ENCODE measurements at places on chromosomes 2 and 18. TPM values are rescaled to one million over a fixed set of nuclear protein-coding genes. Genes with fewer than 3 reads are reported as not detected.
A peak's percentile ranks its signal among the peaks of the same experiment; 100 is the strongest.

Gene ALPG
- polyA plus RNA-seq = not detected

Gene ADD2
- 4.0 TPM for polyA plus RNA-seq

Gene NIFK
- 64.4 TPM for polyA plus RNA-seq

Gene GREB1
- 2.6 TPM for polyA plus RNA-seq

DNA sequence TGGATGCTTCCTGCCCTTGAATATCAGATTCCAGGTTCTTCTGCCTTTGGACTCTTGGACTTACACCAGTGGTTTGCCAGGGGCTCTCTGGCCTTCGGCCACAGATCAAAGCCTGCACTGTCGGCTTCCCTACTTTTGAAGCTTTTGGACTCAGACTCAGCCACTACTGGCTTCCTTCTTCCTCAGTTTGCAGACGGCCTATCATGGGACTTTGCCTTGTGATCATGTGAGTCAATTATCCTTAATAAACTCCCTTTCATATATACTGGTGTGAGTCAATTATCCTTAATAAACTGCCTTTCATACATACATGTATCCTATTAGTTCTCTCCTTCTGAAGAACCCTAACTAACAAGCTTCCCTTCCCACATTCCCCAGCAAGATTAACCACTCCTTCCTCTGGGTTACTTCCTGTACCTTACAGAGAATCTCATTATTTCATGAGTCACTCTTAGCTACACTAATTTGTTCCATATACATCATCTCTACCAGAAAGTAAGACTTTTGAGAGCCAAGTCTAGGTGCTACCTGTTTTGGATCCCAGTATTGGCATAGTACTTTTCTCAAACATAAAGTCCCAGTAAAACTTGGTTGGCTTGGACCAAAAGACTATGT is 31.3 kb upstream of the LRATD1 start:
- H3K27me3 ChIP-seq = no peaks in the 10 kb centered on the region
- DNase-seq = peak; percentile 68
- H3K27ac ChIP-seq = no peak overlapping the region

DNA sequence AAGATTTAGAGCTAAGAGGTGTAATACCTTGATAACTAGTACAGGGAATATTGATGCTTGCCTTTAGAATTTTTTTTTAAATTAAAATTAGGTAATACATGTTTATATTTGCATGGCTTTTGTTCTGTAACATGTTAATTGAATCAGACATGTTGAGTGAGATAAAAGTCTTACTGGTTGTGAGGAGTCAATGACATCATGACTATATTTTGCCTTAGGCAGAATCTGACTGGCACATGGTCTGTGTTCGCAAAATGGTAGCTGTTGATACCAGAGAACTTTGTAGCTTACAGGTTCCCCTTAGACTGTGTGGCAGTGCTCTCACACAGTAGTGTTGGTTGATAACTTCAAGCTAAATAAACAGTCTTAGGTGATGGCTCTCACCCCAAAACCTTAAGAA is 199.7 kb downstream of the PTPRM start:
- H3K4me3 ChIP-seq = no peak overlapping the region
- DNase-seq = no peak
- H3K27me3 ChIP-seq = no peaks in the 10 kb centered on the region
- H3K36me3 ChIP-seq = no peaks in the 10 kb centered on the region
- no peak overlapping the region for H3K27ac ChIP-seq

DNA sequence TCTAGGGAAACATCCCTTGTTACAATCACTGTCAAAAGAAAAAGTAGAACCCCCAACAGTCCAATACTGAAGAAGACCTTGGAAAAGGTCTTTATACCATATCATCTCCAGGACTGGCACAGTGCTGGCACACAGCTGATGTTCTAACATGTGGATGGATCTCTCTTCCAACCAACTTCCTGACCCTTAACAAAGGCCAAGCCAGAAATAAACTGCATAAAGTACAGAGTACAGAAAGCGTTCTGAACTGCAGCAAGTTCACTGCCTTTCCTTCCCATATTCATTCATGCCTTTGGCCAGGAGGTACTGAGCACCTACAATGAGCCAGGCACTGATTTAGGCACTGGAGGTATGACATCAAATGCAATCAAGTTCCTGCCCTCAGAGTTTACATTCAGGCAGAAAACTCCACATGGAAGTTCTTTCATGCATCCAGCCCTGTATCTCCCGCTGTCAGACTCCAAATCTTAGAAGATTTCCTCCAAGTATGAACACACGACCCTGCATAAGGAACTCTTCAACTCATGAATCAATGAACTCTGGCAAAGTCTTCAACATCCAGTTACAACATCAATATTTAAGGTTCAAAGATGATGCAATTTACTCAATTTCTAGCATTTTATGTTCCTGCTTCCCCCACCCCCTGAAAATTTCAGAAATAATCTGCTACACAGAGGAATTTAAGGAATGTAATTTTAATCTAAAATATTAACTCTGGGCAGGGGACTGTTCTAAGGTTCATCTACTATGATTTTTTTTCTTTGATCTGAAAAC is 33.8 kb downstream of the ACVR1 start:
- H3K27me3 ChIP-seq = no peaks in the 10 kb centered on the region
- no peak overlapping the region for H3K4me3 ChIP-seq
- peaks cover 47% of the 10 kb centered on the region for H3K4me1 ChIP-seq
- H3K27ac ChIP-seq = peak overlapping the region; percentile 39
- H3K36me3 ChIP-seq = no peaks in the 10 kb centered on the region

GRCh38 chr18:73711256-73711655 is 436.4 kb downstream of the FBXO15 start:
- H3K27me3 ChIP-seq = no peaks in the 10 kb centered on the region
- H3K4me1 ChIP-seq = no peaks in the 10 kb centered on the region
- no peak for DNase-seq

DNA sequence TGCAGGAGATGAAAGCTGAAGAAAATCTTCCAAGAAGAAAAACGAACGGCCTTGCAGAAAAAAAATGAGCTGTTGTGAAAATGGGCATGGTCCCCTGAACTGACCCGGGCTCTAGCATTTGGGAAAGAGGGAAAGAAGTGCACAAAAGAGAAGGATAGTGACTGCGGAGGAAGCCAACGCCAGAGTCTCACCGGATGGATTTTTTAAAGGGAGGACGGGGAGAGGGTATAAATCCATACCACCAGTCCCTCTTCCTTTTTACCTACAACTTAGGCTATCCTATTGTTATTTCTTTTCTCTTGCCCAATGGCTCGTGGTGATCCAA is 601 bp downstream of the WDR35 start:
- peak overlapping the region; percentile 27 for H3K27ac ChIP-seq
- no peaks in the 10 kb centered on the region for H3K4me1 ChIP-seq
- peaks cover 4% of the 10 kb centered on the region for H3K36me3 ChIP-seq
- DNase-seq = no peak
- H3K27me3 ChIP-seq = peaks cover 3% of the 10 kb centered on the region
